ENCODE measurements at places on chromosomes 6 and 20. TPM values are rescaled to one million over a fixed set of nuclear protein-coding genes. Genes with fewer than 3 reads are reported as not detected.

The TMEM74B gene
- 0.06 TPM for total RNA-seq

The SLC16A10 gene
- 1.2 TPM for total RNA-seq

The MCHR2 gene
- not detected for total RNA-seq

The PSORS1C1 gene
- 1.5 TPM for total RNA-seq
